ENCODE measurements at places on chromosomes 1 and 21.

DNA sequence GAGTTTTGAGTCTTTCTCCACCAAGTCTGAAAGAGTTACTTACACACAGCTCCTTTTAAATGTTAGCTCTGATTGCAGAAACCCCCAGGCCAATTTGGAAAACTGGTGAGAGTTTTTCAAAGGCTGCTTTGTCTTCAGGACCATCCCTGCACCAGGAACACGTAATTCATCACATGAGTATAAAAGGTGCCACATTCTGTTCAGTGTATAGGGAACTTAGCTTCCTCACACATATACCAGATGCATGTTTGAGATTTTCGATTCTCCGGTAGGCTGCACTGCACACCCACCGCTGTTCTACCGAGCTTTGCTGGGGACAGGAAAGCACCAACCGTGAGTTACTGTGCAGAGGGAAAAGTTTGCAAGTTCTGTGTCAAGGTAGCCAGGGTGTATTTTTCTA lies 28.3 kb upstream of the KCNK2 start:
- no peak for DNase-seq

DNA sequence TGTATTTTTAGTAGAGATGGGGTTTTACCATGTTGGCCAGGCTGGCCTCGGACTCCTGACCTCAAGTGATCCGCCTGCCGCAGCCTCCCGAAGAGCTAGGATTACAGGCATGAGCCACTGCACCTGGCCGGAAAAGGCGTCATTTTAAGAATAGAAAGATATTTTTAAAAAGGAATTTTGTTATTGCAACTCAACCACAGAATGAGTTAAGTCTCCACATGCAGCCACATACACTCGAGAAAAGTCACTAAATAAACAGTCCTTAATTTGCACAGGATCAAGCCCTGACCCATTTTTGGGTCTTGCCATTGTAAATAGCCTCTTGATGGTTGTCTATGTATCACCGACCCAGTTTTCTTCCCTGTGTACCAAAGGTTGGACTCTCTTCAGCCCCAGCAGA lies 85.5 kb downstream of the FBXO2 start:
- DNase-seq, result no peak

DNA sequence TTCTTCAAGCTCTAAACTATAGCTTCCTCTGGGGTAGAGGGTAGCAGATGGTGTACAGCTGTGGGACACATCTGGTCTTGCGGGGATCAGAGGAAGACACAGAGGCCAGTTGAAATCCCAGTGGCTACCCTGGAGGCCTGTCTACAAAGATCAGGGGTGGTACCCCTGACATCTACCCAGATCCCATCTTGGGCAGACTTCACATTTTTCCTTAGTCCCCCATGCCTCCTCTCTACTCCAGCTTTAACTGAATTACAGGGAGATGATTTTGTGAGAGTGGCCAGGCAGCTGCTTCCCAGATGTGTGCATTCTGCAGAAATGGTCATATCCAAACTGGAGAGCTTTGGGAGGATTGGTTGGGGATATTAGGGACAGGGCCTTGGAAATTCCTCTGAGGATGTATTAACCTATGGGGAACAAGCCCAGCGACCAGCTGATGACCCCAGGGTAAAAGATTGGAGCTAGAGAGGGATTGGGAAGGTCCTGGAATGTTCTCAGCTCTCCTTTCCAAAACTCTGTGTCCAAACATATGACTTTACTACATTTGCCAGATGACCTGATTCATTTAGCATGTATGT lies 9.6 kb upstream of the CD34 start:
- DNase-seq, result no peak

DNA sequence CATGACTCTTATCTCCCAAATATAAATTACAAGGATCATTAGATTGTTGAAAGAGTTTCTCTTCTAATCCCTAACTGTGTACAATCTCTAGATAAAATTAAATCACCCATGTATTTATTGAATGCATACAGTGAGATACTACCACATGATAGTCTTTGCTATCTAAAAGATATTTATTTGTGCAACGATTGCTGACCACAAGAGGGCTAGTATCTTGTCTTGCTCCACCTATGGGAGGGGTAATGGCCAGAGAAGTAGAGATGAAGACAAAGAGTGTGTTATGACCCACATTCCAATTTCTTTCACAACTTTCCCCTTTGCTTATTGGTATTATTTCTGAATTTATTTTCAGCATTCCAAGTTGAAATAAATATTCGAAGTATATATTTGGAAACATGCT lies 13.7 kb downstream of the PYHIN1 start:
- peak; percentile 19 for DNase-seq

- no peak for DNase-seq
Measured at GRCh38 chr1:97467445-97467844, 453.4 kb downstream of the DPYD start.

- DNase-seq, result no peak
Measured at GRCh38 chr1:224816062-224816461, 113.4 kb upstream of the DNAH14 start.

DNA sequence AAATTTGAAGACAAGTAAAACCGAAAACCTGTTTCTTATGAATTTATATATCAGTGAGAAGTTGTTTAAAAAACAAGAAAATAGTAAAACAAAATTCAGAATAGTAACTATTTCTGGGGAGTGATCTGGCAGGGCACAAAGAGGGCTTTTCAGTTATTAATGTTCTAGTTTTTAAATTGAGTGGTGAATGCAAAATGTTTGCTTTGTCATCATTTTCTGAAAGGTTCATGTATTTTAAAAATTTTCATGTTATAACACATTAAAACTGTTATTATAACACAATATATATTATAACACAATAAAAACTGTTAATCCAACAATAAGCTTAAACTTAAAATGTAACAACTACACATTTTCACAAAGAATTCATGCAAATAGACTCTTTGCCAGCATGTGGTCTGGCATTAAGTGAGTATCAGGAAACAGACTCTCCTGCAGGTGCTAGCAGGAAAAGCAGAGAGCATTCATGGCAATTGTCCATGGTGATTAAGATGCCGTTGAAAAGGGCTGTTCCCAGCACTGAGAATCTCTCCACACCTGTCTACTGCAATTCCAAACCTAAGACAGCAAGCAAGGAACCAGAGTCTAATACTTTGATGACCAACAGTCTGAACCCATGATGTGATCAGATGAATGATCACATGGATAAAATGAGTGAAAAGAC lies 204.9 kb downstream of the TBX15 start:
- peak; percentile 3 for DNase-seq

- no peak for DNase-seq
Measured at GRCh38 chr1:21705303-21705980, 36.3 kb upstream of the RAP1GAP start.

- no peak for DNase-seq
Measured at GRCh38 chr1:247330548-247331171, 1.0 kb downstream of the ZNF496 start.
